ENCODE measurements at places on chromosomes 1 and 21. TPM values are rescaled to one million over a fixed set of nuclear protein-coding genes. Genes with fewer than 3 reads are reported as not detected.

DNA sequence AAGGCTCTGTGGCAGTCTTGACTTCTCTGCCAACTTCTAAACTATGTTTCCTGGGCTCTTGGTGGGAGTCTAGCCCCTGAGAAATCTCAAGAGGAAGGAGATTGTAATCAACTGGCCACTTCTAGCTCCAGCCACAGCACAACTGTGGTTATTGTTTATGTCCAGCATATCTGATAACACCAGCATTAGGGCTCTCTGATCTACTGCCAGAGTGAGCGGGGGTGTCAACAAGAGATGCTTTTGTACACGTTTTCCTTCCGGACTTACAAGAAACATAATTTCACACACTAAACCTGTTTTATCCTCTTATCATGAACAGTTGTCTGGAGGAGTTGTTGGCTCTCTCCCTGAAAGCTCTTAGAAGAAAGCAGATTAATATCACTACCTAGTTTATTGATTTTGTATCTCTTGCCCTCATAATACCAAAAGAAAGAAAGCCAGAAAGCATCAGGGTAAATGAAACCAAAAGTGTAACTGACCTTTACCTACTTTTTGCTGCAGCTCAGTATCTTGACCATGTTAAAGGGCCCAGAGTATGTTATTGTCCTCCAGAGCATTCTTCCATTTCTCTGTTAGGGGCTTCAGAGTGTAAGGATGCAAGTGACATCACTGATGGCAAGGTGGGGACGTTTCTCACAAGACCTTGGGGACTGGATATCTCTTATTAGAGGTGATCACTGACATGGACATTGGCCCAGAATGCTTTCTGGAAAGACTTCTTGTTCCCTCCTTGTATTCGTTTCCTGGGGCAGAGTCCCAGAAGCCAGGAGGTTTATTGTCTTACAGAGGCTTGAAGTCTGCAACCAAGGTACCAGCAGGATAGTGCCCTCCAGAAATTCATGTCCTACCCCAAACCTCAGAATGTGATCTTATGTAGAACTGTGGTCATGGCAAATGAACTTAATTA lies 9.6 kb upstream of the SH2D1B start:
- H3K4me3 ChIP-seq: no peak overlapping the region
- H3K27me3 ChIP-seq: peaks cover 7% of the 10 kb centered on the region
- DNase-seq: no peak
- no peak overlapping the region for H3K27ac ChIP-seq
- H3K4me1 ChIP-seq: no peaks in the 10 kb centered on the region

- H3K27ac ChIP-seq: no peak overlapping the region
- peaks cover 35% of the 10 kb centered on the region for H3K4me1 ChIP-seq
- no peak overlapping the region for H3K4me3 ChIP-seq
- no peak for DNase-seq
- H3K36me3 ChIP-seq: no peaks in the 10 kb centered on the region
- peaks cover 90% of the 10 kb centered on the region for H3K27me3 ChIP-seq
These were observed 127.5 kb downstream of the KCNN3 start for GRCh38 chr1:154742606-154743005.

DNA sequence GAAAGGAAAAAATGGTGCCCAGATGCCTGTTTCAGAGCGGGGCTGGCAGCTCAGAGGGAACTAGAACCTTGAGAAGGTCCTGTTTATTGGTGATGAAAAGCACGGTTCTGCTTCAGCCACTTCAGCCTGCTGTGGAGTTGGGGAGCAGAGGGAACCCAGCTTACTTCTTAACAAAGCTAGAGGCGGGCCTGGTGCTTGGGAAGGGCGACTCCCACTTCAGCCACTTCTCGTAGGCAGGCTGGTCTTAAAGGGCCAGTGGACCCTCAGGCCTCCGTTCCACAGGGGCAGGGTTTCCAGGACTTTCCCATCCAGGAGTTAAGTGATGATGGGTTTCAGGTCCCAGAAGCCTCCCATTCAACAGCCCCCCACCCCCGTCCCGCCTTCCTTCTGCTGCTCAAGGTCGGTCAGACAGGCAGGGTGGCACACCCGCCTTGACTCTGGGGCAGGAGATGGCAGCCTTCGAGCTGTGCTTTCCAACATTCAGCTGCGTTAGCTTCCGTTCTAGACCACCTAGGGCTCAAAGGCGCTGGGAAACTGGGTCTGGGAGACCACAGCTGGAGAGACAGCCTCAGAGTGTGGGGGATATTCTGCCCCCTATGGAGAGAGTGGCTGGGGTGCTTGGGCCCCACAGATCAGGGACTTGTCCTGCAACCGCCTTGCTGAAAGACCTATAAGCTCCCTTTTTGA lies 3.4 kb downstream of the RUNX3 start:
- peak overlapping the region; percentile 81 for H3K4me3 ChIP-seq
- peaks cover 77% of the 10 kb centered on the region for H3K36me3 ChIP-seq
- H3K4me1 ChIP-seq: peaks cover 64% of the 10 kb centered on the region
- DNase-seq: no peak

DNA sequence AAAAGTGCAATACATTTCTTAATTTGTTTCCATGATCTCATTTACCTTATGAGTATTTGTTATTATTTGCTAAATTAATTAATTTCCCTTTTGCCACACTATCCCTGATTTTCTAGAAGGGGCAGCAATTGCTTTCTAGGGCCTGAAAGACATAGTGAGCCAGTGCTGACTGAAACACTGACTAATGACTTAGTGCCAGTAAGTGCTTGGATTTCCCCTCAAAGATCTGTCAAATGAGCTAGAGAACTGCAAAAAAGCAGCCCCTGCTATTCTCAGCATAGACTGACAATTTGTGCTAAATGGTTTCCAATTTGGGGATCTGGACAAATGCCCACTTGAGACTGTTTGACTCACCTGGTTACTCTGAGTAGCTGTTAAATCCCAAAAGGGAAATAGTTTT lies 35.6 kb upstream of the USH2A start:
- H3K27ac ChIP-seq: no peak overlapping the region
- H3K4me3 ChIP-seq: no peak overlapping the region
- H3K4me1 ChIP-seq: no peaks in the 10 kb centered on the region
- no peaks in the 10 kb centered on the region for H3K36me3 ChIP-seq
- no peaks in the 10 kb centered on the region for H3K27me3 ChIP-seq

Gene SPATA21
- not detected for total RNA-seq

Data from activated CD4-positive, alpha-beta memory T cell treated with anti-CD3 and anti-CD28 coated beads, Interleukin-2, amount 10 ng/mL, durations not matched to agents 7 days and 5 days (primary cell).